ENCODE measurements at places on chromosomes 6 and 20. TPM values are rescaled to one million over a fixed set of nuclear protein-coding genes. Genes with fewer than 3 reads are reported as not detected.

The POU5F1 gene
- total RNA-seq = 7.5 TPM

The SNPH gene
- total RNA-seq = 5.7 TPM

The ERGIC3 gene
- 202 TPM for total RNA-seq

The PACRG gene
- 11.5 TPM for total RNA-seq

The HDGFL1 gene
- not detected for total RNA-seq

The ISM1 gene
- total RNA-seq = 7.6 TPM

The LTB gene
- total RNA-seq = 1.7 TPM

The SGK2 gene
- total RNA-seq = 1.2 TPM
